ENCODE measurements at places on chromosomes 2 and 18.
A peak's percentile ranks its signal among the peaks of the same experiment; 100 is the strongest.

GRCh38 chr2:157722580-157723234 is 94.0 kb upstream of the ACVR1C start:
- no peak for DNase-seq

DNA sequence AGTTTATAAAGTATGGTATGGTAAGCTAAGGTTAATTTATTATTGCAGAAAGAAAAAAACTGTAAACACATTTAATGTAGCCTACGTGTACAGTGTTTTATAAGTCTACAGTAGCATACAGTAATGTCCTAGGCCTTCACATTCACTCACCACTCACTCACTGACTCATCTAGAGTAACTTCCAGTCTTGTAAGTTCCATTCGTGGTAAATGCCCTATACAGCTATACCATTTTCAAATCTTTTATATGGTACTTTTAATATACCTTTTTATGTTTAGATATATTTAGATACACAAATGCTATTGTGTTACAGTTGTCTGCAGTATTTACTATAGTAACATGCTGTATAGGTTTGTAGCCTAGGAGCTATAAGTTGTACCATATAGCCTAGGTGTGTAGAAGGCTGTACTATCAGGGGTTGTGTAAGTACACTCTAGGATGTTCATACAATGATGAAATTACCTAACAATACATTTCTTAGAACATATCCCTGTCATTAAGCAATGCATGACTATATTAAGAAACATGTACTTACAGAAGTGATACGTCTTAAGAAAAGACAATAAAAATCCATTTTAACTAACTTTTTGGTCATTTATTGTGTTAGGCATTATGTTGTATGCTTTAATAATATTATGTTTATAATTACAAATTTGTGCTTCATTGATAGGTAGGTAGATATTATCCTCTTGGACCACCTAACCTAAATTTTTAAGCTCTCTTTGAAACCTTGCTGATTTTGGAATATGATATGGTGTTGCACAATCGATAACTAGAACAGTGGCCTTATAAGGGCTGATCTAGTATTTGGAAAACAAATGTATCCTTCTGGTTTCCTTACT is 51.9 kb downstream of the VRK2 start:
- no peak for DNase-seq

DNA sequence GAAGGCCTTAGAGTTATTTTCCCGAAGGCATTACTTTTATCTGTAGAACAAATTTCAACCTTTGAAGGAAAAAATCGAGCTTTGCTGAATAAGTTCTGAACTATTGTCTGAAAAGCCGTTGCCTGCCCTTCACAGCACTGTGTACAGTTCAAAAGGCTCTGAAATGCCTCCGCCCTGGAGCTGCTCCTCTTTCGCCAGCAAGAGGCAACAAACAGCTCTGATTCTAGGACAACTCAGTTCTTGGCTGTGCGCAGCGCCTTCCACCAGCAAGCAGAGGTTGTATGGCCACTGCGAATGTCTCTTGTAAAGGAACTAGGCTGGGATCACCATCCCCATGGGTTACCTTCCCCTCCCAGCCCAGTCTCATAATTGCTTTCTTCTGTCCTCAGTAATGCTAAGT is 308.5 kb downstream of the GBX2 start:
- no peak for DNase-seq

DNA sequence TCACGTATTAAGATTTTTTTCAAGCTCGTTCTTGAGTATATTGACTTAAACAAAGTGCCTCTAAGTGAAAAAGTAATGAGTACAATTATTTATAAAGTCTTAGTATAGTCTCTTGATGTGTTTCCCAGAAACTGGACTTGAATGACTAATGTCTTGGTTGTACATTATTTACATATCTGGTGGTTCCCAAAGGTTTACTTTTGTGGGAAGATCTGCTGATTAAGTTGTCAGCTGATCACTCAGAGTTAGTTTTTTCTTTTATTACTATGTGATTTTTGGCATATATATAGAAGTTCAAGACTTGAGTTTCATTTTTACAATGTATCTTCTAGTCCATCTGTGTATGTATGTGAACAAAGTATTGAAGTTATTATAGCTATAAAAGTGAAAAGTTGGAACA is 29.5 kb downstream of the RNF144A start:
- no peak for DNase-seq

DNA sequence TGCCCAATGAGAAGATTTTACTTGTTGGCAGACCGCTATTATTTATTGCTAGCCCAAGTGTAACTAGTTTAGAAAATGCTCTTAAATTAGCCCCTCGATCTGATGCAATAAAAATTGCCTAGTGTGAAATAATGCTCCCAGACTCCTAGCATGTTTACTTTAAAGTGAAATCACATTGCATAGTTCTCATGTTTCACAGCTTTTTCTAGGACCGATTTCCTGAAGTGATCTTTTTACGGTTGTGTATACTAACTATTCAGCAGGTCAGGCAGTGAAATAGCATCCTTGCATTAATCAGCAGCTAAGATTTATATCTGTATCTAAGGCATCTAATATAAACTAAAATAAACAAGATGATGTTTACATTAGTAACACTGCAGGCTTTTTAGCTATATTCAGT is 52.4 kb downstream of the PMS1 start:
- DNase-seq, result no peak

- DNase-seq, result no peak
Measured at GRCh38 chr2:44543773-44544725, 182.3 kb downstream of the CAMKMT start.

DNA sequence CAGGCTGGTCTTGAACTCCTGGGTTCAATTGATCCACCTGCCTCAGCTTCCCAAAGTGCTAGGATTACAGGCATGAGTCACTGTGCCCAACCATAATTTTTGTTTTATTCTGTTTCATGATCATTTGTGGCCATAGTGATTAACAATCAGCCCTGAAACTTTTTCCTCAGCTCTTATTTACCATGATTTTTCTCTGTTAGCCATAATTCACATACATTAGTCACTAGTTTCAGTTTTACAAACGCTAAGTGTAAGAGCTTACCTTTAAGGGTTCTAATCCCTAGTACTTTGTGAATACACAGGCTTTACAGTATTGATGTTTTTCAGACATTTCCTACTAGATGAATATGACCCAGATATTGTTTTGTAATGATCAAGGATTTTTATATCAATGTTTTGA is 216.1 kb downstream of the DPP4 start:
- no peak for DNase-seq

DNA sequence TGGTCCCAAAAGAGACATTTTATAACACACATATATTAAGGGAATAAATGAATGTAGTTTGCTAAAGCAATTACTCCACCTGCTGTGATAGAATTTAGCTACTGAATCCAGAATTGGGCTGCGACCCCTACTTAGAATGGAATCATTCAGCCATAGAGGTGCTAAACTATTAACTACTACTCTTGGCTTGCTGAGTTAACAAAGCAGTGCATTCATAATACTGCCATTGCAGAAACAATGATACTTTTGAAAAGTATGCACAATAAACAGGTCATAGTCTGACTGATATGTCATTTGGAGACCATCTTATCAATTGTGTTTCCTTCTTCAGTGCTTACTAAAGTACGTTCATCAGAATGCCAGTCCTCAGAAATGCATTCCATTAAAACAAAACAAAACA is 273.6 kb downstream of the PIEZO2 start:
- no peak for DNase-seq

DNA sequence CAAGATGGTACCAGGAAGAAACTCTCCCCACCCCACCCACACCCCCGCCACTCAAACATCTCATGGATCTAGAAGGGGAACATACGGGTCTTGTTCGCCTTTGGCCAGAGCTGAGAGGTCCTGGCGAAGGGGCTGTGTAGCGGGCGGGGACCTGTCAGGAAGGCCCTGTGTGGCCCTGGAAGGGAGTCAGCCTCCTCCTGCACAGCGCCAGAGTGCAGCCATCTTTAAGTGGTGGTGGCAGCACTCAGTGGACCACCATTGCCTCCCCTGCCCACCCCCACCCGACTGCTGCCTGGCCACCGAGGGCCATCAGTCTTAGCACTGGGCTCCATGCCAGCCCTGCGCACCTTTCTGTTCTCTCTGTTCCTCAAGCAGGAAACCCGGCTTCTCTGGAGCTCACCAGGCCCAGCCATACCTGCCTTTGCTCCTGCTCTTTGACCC is 11.6 kb upstream of the FAHD2A start:
- DNase-seq, result peak; percentile 53

- peak; percentile 1 for DNase-seq
Measured at GRCh38 chr18:79485788-79486355, 90.1 kb downstream of the NFATC1 start.

GRCh38 chr18:44682871-44683221 is 2.2 kb downstream of the SETBP1 start:
- DNase-seq, result no peak

DNA sequence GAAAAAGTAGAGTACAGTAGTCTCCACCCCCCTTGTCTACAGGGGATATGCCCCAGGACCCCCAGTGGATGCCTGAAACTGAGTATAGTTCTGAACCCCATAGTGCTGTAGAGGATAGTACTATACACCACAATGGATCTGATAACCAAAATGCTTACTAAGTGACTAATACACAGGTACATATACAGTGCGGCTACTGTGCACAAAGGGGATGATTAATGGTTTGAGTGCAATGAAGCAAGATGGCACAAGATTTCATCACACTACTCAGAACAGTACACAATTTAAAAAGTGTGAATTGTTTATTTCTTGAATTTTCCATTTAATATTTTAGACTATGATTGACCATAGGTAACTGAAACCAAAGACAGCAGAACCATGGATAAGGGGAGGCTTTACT is 446.9 kb upstream of the NRP2 start:
- no peak for DNase-seq

DNA sequence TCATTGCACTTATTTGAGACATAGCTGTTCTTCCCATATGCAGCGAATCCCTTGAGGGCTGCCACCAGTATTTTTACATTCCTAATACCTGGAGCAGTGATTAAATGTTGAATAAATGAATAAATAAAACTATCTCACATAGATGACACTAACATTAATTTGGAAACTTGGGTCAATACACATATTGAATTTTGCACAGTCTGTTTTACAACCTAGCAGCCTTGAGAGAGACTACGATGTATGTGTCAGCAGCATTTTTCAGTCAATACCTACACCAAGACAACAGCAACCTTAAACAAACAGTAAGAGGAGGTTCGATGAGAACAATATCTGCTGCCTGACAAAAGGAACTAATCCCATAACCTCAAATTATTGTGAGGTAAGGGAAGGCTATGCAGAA is 53.4 kb downstream of the NBAS start:
- DNase-seq, result no peak

GRCh38 chr2:8496617-8497016 is 185.2 kb upstream of the ID2 start:
- no peak for DNase-seq

DNA sequence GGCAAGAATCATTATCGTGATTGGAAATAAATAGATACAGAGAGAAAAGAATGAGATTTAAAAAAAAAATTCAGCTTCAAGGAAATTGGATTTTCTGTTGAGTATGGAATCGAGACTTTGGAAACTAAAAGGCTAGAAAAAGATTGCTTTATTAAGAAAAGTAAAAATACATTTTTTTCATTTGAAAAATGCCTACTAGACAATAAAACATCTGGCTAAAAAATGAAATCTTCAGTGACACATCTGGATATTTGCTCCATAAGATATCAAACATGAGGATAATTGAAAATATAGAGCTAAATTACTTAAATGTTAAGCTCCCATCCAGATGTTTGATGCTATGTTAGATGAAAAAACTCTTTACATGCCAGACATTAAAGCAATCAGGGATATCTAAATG is 879.5 kb downstream of the TSN start:
- DNase-seq, result no peak

DNA sequence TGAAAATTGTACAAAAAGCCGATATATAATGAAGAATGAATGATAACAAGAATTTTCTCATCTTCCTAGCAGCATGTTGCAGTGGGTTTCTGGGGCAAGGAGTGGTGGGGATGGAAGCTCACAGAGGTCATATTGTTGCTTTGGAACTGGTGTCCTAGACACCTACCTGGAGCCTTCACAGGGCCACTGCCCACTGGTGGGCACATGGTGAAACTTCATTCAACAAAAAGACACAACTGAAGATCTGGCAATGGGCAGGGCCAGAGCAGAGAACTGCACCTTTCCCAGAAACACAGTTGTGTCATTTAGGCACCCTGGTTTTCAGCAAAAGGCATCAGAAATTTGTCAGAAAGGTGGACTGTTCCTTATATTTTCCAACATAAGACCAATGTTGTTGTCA is 115.3 kb downstream of the FHOD3 start:
- DNase-seq, result no peak

DNA sequence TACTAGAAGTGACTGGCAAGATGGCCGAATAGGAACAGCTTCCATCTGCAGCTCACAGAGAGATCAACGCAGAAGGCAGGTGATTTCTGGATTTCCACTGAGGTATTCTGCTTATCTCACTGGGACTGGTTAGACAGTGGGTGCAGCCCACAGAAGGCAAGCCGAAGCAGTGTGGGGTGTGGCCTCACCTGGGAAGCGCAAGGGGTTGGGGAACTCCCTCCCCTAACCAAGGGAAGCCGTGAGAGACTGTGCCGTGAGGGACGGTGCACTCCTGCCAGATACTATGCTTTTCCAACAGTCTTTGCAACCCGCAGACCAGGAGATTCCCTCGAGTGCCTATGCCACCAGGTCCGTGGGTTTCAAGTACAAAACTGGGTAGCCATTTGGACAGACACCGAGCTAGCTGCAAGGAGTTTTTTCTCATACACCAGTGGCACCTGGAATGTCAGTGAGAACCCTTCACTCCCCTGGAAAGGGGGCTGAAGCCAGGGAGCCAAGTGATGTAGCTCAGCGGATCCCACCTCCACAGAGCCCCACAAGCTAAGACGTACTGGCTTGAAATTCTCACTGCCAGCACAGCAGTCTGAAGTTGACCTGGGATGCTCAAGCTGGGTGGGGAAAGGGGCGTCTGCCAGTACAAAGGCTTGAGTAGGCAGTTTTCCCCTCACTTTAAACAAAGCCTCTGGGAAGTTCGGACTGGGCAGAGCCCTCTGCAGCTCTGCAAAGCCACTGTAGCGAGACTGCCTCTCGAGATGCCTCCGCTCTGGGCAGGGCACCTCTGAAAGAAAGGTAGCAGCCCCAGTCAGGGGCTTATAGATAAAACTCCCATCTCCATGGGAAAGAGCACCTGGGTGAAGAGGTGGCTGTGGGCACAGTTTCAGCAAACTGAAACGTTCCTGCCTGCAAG is 40.1 kb downstream of the PLEK start:
- DNase-seq, result no peak

- no peak for DNase-seq
Measured at GRCh38 chr2:40458271-40458794, 6.4 kb upstream of the SLC8A1 start.

DNA sequence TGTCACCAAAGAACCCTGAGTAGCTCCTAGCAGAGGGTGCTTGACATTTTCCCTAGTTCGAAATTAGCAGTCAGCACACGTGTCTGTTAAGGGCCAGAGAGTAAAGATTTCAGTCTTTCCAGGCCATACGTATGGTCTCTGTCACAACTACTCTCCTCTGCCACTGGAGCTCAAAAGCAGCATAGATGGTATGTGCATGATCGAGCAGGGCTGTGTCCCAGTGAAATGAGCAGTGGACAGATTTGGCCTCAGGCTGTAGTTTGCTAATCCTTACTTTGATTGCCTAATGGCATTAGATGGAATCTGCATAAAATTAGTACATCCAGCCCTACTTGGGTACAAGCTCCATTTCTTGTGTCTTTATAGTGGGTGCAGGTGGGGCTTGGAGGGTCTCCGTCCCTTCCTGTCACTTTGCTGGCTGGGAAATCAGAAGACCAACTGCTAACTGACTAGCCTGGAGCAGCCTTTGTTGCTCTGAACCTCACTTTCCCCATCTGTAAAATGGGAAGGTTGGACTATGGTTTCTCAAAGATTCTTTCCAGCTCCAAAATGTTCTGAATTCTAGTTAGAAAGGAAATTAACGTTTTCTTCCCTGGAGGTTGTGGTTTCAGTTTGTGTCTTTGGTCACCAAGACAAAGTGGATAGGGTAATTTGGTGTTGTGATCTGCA is 108.5 kb downstream of the GLI2 start:
- DNase-seq, result no peak
